ENCODE measurements at places on chromosomes 7 and 10. TPM values are rescaled to one million over a fixed set of nuclear protein-coding genes. Genes with fewer than 3 reads are reported as not detected.

DNA sequence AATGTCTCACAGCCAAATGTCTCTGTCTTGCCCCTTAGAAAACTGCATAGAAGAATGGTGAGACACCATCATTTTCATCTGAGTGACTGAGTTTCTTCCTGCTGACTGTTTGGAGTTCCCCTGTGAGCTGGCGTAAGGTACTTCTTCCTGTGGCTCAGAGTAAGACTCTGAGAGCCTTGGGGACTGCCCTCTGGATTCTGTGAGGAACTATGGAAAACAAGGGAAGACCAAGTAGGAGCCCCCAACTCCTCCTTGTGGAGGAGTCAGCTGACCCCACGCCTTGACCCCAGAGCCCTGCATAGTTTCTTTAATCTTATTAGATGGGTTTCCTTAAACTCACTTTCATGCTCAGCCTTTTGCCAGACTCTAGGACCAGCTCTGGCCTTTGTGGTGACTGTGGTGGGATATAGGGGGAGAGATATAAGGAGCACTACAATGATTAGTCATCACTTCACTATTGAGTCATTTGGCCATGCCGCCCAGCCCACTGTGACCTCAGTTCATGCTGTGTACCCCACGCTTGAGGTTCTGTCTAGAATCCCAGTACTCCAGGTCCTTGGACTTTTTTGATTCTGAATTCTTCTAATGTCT lies 51.8 kb upstream of the FAM133B start:
- no peak for DNase-seq

DNA sequence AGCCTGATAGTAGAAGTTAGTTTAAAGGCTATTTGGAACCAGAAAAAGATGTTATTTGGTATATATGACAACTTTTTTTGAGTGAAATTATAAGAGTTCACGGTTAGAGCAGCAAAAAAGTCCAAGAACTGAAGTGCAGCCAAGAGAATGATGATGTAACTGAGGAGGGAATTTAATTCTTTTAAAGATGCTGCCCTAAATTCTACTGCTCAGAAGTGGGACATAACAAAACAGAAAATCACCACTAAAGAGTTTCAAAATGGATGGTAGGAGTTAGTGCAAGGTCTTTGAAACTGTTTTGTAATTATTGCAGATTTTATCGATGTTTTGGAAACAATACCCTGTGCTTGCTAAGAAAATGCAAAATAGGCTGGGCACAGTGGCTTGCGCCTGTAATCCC lies 6.5 kb downstream of the SAMD8 start:
- no peak for DNase-seq

- DNase-seq: no peak
Observed at GRCh38 chr10:75542084-75542483, 110.7 kb downstream of the LRMDA start.

GRCh38 chr7:158442260-158442659 lies 145.4 kb downstream of the PTPRN2 start:
- DNase-seq: no peak

GRCh38 chr10:50618624-50619023 lies 5.1 kb downstream of the SGMS1 start:
- no peak for DNase-seq

DNA sequence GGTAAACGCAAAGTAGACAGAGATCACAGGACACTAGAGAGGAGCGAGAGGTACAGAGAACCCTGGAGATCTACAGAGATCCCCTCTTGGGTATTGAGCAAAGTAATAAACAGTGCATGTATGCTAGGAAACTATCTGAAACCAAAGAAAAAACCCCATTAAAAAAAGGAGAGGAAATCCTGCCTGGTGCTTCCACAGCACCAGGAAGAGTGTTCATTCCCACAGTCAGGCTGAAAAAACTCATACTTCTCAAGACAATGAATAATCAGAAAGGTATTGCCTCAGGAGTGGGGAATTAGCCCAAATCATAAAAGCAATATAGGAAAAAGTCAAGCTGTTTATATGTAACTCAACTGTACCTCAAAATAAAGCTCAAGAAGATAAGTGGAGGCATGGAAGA lies 59.1 kb downstream of the ANKRD26 start:
- no peak for DNase-seq

The HDAC9 gene
- polyA plus RNA-seq: 10.2 TPM

The PURB gene
- polyA plus RNA-seq: 34.9 TPM

The SEMA3D gene
- polyA plus RNA-seq: 45.9 TPM

The GIMAP2 gene
- polyA plus RNA-seq: 6.9 TPM

The PRSS1 gene
- not detected for polyA plus RNA-seq

The MACC1 gene
- polyA plus RNA-seq: 9.0 TPM
